Osteoblast (primary cell): ENCODE measurements at places on chromosomes 7 and 10. TPM values are rescaled to one million over a fixed set of nuclear protein-coding genes. Genes with fewer than 3 reads are reported as not detected.

NKX2-3 gene
- not detected in 2 replicates for total RNA-seq

DNA sequence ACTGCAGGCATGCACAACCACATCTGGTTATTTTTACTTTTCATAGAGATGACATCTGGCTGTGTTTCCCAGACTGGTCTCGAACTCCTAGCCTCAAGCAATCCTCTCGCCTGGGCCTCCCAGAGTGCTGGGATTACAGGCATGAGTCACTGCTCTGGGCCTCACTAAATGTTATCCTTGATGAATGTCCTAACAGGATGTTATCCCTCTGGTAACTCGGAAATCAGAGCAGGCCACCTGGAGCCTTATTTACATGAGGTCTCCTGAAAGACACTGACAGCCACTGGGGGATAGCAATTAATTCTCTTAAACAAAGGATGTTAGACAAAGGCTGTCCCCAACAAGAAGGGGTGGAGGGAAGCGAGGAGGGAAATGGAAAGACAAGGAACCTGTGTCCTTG, 4.5 kb upstream of the ZNF438 start:
- DNase-seq = no peak

GRCh38 chr10:113002449-113002777, 52.4 kb downstream of the TCF7L2 start:
- DNase-seq = no peak

DNA sequence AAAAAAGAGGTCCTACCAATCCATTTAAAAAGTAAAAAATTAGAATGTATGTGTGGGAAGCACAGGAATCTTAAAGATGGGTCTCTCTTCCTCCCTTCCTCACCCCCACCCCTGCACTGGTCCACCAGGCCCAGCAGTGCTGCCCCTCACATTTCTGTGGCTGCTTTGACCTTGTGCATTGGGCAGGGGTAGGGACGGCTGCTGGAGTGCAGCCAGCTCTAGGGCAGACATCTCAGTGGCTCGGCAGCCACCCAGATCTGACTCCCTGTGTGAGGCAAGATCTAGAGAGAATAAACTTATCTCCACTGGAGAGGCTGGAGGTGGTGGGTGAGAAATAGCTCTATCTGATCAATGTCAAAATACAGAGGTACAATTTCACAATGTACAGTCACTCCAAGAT, 6.7 kb downstream of the FAM180A start:
- DNase-seq = no peak

- DNase-seq = no peak
These were observed 342.7 kb downstream of the THSD7A start for GRCh38 chr7:11489280-11489679.

DNA sequence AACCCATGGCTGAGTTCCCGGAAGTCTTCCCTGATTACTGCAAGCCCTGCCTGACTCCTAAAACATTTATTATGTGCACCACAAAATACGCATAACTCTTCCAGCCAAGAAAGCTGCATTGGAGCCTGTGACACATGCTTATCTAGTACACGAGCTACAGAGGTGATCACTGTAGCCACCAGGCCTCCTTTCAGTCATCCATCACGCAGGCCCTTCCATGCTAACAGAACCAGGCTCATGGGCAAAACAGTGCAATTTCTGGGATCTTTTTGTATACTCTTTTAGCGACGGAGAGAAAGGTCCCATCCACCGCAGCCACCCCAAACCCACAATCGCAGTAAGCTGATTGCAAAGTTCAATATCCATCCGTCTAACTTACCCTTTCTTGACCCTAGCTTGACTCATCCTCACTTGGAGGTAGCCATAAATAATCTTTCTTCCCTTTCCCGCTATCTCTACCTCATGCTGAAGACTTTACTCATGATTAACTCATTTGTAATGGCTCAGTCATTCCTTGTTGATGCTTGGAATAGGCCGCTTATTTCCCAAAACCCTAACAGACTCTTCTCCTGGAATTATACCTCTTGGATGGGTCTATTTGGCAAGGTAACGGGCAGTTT, 1203.5 kb downstream of the TYW1 start:
- no peak for DNase-seq

LIPF gene
- not detected in 2 replicates for total RNA-seq

- DNase-seq = no peak
These were observed 74.5 kb downstream of the LRMDA start for GRCh38 chr10:75505840-75506506.

MORN4 gene
- total RNA-seq = 4.0 and 7.7 TPM in 2 replicates

DNA sequence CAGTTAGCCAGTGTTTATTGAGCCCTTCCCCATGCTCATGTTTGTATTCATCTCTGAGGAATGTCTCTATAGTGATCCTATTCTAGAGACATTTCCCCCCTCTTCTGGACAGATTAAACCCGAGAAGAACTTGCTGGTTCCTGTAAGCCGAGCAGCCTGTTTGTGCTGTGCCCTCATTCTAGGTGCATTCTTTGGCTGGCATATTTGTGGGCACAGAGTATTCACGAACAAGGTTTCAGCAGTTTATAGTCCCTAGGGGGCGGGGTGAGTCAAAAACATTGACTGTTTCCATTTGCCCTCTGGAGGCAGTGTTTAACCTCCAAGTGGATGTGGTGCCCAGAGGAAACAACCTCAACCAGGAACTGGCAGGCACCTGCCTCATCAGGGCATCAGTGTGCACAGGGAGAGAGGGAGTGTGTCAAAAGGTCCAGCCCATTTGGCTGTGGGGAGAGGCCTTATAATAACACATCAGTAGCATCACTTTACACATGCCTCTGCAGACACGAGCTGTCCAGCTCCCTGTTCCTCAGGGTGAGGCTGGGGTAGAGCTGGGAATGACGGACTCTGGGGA, 273.3 kb upstream of the LRGUK start:
- DNase-seq = peak; percentile 77

- no peak for DNase-seq
These were observed 45.7 kb downstream of the SEMA3C start for GRCh38 chr7:80873140-80873539.
